ENCODE measurements at places on chromosomes 7 and 10.

GRCh38 chr7:21293771-21294170, 134.1 kb upstream of the SP4 start:
- no peak for DNase-seq

DNA sequence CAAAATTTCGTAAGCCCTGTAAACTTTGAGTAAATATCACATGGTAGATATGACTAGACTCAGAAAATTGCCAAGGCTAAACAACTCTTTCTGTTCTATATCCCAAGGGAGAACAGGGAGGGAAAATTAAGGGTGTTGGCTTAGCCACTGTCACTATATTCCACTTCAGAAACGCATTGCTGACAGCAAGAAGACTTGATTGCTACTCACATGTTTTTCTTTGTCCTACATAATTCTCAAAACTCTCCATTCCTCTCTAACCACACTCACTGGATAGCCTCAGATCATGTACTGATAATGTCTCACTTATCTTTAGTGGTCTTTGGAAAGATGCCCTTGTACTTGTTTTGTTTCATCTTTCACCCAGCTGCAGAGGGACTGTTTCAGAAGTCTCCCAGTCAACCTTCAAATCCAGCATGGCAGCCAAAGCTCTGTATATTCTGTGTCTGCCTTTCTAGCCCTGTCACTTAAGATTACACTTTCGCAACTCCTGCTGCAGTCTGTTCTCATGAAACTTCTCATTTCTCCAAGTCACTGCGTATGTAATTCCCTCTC, 582.4 kb upstream of the FZD8 start:
- DNase-seq, result no peak

GRCh38 chr7:84474436-84474835, 279.8 kb upstream of the SEMA3A start:
- no peak for DNase-seq

- peak; percentile 62 for DNase-seq
These were observed 216.5 kb upstream of the MKLN1 start for GRCh38 chr7:131111081-131111576.

- DNase-seq, result no peak
These were observed 45.9 kb upstream of the ELAPOR2 start for GRCh38 chr7:87105401-87105800.

- DNase-seq, result no peak
These were observed 6.6 kb downstream of the CUBN start for GRCh38 chr10:17122726-17123661.
